Cortex of kidney (tissue), 1 donor: ENCODE measurements at places on chromosomes 12 and 14.

DNA sequence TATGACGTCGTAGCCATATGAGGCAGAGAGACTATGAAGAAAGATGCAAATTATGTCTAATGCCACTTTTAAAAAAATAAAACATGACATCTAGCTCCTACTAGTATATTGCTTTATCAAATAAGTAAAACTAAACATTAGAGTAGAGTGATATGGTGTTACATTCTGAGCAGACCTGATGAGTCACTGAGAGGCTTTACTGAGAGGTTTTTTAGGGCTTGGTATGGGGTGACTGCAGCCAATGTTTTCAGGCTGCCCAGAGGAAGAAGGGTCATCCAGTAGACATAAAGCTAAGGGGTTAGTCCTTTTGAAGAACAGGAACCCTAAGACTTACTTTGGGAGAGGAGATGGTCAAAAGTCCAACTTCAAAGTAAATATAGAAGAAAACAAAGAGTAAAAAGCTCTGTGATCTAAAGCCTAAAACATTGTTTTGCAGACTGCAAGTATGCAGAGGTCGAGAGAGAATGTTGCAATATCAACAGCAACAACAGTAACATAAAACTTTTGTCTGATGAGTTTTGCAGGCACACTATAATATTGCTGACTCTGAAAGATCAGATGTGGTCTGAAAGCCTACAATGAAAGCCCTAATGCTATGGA, 774.7 kb downstream of the TMTC2 start:
- no peak for DNase-seq

DNA sequence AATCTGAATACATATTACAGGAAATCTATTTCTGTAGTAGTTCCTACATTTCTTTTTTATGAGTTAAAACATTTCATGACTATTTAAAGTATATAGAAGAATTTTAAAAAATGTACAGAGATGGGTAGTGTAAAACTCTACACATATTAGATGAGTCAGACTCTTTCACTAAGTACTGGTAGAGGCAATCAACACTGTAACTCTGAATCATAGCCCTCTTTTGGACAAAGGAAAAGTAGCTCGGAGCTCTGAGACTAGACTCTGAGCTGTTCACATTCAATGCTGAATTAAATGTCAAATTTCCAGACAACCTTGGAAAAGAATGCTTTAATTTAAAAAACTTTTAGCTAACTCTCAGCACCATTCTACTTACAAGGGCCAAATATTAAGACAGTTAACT, 3.4 kb downstream of the PTCSC3 start:
- no peak for DNase-seq

DNA sequence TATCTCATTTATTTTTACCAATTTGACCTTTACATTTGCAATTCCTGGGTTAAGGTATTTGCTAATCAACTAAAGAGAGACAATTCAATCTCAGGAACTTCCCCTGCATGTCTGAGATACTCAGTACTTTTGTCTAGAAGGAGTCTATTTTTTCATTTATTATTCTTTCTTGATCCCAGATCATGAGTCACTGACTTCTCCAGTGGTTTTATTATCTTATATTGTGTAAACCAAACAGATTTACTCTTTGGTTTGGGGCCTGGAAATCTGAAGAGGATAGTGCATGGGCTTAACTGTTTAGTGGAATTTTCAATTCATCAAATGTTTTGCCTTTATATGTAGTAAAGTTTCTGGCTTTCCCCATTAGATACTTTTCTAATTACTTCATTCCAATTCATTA, 185.4 kb downstream of the ALG10B start:
- DNase-seq, result no peak

DNA sequence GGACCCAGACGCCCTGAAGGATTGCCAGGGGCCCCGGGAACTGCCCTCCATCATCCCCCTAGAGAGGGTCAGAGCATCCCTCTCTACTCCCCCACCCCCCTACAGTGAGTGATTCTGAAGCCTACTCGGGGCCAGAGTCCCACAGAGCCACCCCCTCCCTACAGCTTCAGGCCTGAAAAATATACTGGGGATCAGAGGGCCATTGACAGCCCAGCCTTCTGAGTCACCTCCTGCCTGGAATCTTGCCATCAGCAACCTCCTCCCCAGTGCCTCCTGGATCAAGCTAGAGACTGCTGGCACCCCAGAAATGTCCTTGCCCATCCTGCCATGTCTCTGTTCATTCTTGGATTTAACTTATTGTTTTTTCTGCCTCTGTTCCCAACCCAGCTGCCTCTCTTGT, 21.7 kb upstream of the MIA2 start:
- DNase-seq, result no peak

DNA sequence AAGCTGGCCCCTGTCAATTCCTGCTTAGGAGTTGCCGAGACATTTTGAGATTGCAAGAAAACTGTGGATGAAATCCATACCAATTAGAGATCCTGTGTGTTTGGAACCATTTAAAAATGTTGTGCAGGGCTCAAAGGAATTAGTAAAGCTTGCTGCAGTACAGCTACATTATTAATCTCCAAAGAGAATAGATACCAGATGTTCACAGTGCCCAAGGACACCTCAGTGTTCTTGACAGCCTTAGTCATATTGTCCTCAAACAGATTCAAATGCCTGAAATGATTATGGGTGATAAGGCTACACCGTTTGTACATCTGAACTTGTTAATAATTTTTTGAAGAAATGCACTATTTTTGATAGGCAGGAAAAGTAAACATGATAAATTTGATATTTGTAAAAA, 164.6 kb downstream of the MSRB3 start:
- DNase-seq, result no peak

- no peak for DNase-seq
Measured at GRCh38 chr12:54658306-54659264, 10.4 kb upstream of the DCD start.

GRCh38 chr12:64180951-64181350, 41.1 kb downstream of the KICS2 start:
- no peak for DNase-seq

DNA sequence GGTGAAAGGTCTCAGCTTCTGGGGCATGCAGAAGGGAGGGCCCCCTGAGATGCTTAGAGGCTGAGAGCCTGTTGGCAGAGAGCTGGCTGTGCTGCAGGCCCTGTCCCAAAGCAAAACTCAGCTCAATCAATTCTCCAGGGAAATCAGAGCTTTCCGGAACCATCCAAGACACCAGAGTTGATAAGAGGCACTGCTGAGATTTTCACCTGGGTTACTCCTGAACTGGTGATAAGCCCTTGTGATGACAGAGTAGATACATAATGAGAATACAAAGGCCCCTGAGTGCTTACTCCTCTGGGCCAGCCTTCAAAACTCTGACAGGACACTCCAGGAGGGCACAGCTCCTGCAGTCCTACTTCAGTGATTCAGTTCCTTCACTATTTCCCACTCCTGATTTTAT, 63.9 kb downstream of the ARL6IP4 start:
- no peak for DNase-seq

GRCh38 chr14:105440554-105440900, 20.9 kb downstream of the MTA1 start:
- DNase-seq, result no peak

DNA sequence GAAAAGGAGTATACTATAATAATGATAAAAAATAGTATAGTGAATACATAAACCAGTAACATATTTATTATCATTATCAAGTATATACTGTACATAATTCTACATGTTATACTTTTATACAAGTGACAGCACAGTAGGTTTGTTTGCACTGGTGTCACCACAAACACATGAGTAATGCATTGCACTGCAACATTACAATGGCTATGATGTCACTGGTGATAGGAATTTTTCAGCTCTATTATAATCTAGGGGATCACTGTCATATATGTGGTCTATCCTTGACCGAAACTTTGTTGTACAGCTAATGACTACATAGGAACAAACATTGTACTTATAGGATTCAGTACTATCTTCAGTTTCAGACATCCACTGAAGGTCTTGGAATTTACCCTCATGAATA, 165.8 kb upstream of the SYT1 start:
- no peak for DNase-seq

DNA sequence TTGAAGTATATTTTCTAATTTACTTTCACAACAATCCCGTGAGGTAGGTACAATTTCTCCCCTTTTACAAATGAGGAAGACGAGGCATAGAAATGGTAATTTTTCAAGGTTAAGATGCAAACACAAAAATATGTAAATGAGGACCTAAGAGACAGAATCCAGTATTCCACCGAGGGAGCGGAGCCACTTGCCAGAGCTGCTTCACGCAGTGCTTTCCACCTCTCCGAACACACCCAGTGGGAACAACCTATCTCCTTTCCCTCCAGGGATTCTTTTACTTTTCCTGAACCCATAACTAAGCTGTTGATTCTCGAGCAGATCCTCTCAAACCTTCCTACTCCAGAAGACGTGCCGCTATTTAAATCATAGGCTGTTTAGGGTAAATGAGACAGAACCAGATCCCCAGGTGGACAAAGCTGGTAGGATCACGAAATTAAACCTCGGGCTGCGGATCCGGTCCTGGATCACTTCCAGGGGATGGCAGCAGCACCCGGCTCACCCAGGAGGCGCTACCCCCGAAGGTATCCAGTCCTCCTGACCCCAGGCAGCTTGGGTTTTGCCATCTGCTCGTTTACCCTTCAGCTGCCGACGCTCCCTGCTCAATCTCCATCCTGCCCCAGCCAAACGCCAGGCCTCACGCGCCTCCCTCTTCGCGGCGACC, 1.5 kb downstream of the DDHD1 start:
- no peak for DNase-seq

DNA sequence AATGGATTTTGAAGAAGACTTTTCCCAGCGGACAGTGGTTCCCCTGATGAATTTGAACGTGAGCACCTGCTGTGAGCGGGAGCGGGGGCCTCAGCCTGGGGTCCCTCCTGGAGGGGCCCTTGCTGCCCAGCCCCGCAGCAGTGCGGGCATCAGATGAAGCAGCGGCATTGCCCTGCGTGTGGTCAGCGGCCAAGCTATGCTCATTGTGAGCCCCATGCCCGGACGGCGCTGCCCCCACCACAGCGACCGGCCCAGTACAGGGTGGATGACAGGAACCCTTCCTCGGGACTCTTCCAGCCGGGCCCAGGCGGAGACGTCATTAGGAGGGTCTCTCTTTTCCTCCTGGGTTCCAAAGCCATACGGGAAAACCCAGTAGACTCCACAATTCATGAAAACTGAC, 3.5 kb downstream of the LRCOL1 start:
- DNase-seq, result no peak

DNA sequence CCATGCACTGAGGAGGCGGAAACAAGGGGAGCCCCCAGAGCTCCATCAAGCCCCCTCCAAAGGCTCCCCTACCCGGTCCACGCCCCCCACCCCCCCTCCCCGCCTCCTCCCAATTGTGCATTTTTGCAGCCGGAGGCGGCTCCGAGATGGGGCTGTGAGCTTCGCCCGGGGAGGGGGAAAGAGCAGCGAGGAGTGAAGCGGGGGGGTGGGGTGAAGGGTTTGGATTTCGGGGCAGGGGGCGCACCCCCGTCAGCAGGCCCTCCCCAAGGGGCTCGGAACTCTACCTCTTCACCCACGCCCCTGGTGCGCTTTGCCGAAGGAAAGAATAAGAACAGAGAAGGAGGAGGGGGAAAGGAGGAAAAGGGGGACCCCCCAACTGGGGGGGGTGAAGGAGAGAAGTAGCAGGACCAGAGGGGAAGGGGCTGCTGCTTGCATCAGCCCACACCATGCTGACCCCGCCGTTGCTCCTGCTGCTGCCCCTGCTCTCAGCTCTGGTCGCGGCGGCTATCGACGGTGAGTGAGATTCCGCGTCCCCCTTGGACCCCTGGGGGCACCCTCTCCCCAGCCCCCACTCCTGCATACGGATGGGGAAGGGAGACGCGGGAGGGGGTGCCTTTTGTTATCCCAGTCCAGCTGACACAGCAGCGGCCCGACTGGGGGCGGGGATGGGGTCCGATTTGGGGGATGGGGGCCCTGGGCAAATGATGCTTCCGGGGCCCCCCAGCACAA, 400 bp downstream of the LRP1 start:
- no peak for DNase-seq

DNA sequence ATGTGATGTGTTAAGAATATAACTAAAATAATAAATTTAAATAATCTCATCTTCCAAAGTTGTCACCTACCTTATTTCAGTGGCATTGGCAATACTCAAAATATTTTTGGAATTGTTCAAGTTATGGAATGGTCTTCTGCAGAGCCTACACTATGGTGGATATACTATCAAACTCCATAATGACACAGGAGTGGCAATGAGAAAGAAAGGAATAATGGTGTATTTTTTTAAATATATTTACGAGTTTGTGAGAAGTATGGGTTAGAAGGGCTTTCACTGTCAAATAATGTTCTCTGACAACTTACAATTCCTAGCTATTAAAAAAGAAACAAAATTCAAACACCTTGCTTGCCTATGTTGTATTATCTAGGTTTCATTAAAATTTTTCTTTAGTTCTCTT, 38.1 kb downstream of the HEATR5A start:
- no peak for DNase-seq

DNA sequence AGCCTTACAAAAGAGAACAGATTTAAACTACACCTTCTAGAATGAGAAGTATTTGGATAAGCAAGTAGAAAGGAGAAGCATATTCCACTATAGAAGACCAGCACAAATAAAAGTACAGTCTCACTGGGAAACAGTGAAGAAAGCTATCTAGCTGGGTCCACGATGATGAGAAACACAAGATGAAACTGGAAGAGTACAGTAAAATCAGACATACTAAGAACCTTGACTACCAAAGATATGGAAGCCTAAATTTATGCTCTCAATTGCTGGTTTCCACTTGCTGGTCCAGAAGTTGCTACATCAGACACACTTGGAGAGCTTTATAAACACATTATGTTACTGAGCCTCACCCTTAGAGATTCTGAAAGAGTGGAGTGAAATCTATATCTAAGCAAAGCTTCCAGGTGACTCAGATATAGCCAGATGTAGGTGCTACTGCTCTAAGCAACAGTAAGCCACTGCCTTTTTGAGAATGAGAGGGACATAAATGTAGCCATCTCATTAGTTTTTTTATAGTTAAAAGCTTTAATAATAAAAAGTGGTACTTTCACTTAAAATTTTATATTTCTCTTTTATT, 96.3 kb upstream of the BBS10 start:
- DNase-seq, result no peak

DNA sequence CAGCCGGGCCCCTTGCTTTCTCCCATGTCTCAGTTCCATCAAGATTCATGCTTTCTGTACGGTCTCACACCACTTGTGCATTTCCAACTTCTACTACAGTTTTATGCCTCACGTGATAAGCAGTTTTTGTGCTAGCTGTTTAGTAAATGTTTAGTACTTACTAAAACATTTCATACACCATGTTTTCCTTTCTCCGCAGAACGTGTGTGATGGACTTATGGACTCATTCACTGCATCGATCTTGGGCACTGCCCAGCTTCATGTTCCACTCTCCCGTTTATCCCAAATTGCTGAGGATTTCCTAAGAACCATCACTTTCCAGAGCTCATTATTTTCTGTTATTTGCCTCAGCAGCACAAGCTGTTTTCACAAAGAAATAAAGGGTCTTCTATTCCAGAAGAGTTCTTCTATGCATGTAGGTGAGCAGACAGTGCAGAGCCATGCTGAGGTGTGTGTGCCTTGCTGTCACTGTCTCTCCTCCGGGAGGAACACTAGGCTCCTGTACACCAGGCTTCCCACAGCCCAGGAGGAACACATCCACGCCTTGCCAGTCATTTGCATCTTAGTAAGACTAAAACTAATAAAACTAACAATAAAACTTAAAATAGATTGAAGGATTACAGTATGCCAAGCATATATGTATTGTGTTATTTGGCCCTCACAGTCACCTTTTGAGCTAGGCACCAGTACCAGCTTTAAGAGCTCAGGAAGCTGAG, 90.3 kb upstream of the EEA1 start:
- DNase-seq, result no peak

- DNase-seq, result no peak
Measured at GRCh38 chr14:36365766-36366165, 45.3 kb upstream of the MBIP start.
